ENCODE measurements at places on chromosomes 1 and 21. TPM values are rescaled to one million over a fixed set of nuclear protein-coding genes. Genes with fewer than 3 reads are reported as not detected.

DNA sequence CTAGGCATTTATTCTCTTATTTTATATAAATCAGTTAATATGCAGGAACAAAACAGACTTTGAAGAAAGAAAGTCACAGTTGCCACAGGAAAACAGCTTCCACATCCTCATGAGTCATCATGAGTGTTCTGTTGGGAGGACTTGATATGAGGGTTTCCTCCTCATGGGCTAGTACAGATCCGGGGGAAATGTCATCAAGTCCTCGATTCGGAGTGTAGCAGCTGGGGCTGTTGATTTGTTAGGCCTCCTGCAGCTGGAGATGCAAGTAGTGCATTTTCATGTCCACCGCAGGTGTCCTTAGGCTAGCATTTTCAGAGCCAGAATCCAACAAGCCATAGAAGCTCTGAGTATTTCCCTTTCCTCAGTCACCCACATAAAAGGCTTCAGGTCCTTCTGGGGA is 36.7 kb downstream of the ADAM30 start:
- DNase-seq = no peak

XCL1 gene
- total RNA-seq = 3.9 TPM

- DNase-seq = no peak
Observed at GRCh38 chr1:48047116-48047515, 49.9 kb upstream of the TRABD2B start.

DNA sequence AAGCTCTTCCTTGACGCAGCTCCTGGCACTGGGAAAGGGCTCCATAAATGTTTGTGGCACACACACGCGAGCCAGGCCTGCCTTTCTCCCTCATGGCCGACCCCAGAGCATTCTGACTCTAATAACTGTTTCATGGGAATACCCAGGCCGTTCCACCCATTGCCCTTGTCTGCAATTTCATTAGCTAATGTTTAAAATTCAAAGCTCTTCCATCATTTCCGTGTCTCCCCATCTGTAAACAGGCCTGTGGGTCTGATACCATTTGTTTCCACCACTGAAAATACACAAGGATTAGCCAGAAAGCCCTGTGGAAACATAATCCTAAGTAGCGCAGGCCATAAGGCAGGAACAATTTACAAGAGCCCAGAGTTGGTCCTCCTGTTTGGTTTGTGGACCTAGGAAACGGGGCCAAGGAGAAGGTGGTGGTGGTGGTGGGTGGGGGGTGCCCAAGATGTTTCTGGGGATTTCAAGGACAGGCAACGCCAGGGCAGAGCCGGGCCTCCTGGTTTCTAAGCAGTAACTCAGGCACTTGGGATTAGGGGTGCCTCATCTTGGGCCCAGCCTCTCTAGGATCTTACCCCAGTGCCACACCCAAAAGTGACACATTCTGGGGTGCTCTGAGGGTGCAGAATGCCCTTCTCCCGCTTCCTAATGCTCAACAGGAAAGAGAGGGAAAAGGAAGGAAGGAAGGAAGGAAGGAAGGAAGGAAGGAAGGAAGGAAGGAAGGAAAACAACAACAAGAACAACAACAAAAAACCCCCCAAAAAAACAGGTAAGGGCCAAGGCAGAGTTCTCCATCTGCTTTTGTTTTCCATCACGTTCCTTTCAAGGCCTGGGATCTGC is 79.4 kb downstream of the SSBP3 start:
- no peak for DNase-seq

DNA sequence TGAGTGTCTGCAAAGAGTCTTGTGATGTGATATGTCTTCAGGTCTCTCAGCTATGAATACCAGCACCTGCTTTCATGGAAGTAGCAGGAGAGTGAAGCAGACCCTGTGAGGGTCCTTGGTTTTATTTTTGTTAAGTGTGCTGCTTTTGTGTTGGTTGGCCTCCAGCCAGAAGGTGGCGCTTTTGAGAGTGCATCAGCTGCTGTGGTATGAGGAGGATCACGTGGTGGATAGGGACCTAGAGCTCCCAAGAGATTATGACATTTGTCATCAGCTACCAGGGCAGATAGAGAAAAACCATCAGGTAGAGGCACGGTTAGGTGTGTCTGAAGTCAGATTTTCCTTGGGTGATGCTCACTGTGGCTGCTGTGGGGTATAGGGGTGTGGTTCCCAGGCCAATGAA is 1232.1 kb downstream of the MRPL39 start:
- DNase-seq = no peak
